Hippocampal formation (tissue), 2 donors: ENCODE measurements at places on chromosomes 16 and 17.
A peak's percentile ranks its signal among the peaks of the same experiment; 100 is the strongest.

GRCh38 chr17:29154516-29155226 is 25.5 kb downstream of the MYO18A start:
- DNase-seq = peak; percentile 37

DNA sequence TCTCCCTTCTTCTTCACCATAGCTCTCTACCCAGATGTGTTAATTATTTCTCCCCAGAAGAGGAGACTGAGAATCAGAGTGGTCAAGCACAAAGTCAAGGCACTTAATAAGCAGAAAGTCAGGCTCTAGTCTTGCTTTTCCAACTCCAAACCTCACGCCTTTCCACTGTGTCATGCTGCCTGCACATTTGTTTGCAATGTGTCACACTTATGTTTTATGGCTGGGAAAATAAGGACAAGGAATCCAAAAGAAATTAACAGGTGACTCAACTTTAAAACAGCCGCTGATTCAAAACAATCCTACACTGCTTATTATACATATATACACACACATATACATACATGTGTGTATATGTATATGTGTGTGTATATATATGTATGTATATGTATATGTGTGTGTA is 255.7 kb upstream of the DYNLRB2 start:
- no peak for DNase-seq

DNA sequence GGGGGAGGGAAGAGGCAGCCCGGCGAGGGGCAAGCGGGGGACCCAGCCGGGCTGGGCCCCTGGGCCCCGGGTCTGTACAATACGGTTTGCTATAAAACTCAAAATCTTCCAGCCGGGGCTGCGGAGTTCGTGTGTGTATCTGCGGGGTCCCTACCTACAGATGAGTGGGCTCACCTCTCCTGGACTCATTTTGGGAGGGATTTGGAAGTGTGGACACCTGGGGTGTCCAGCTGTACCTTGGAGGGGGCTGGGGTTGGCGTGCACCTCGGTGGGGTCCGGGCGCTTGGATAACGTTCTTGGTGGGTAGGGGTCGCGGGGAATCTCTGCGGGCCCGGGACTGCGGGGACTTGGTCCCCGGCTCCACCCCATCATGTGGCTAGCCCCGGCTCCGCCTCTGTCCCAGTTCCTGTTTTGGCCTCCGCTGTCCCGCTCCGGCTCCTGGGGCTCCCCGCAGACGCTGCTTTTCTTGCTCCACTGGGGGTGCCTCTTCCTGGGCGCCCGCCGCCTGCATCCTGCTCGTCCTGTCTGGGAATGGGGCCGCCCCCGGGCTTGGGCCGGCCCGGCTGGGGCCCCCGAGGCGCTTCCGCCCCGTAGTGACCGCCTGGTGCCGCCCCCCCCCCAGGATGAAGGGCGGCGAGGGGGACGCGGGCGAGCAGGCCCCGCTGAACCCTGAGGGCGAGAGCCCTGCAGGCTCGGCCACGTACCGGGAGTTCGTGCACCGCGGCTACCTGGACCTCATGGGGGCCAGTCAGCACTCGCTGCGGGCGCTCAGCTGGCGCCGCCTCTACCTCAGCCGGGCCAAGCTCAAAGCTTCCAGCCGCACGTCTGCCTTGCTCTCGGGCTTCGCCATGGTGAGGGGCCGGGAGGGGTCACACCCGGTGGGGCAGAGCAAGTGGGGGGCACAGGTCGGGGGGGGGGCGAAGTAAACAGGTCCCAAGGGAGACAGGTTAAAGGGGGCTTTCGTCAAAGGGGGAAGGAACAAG is at the start of gene ORAI3:
Gene ORAI3, plus strand, starts transcription at position 402 of the 983 bp plus-strand sequence. Its CDS starts 222 bp downstream, at position 624.
- peak; percentile 64 for DNase-seq

GRCh38 chr17:28963055-28963611 is 11.8 kb upstream of the PHF12 start:
- no peak for DNase-seq

- DNase-seq = no peak
These were observed at the start of gene DPEP1 for GRCh38 chr16:89613231-89613953. DPEP1 (plus strand) TSS chr16:89613642; CDS start chr16:89630411, 16,769 bp downstream.

- no peak for DNase-seq
These were observed 9.7 kb downstream of the CTCF start for GRCh38 chr16:67571981-67572431.

DNA sequence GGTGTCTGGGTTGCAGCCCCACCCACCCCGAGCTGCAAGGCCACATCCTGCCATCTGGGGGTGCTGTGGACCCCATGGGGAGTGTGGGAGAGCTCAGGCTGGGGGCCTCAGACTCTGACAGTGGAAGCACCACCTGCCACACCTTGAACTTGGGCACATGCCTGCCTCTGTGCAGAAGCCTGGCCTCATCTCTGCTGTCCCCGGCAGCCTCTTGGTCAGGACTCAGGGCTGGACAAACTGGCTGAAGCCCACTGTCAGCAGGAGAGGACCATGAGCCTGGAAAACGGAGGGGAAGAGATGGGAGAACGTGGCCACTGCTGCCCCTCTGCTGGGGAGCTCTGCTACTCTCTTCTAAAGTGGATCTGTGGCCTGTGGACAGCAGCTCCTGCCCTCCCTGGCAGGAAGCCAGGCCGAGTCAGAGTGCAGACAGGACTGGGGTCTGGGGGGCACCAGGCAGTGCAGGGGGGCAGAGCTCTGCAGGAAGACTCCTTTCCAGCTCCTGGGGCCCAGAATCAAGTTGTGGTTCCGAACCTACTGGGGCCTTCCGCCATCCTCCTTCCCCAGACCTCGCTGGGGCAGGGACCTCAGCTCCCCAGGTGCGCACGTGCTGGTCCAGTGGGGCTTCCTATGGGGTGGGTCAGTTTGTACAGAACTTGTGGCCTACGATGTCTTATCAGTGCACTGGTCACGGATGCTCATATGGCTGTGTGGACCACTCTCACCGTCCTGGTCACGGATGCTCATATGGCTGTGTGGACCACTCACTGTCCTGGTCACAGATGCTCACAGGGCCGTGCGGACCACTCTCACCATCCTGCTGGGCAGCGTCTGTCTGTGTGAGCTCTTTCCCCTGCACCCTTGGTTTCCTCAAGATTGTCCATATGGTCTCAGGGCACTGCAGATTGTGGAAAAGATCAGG is 207.7 kb downstream of the LAT start:
- no peak for DNase-seq

- no peak for DNase-seq
These were observed 77.0 kb downstream of the CDH11 start for GRCh38 chr16:65044873-65045272.

- DNase-seq = no peak
These were observed 231.0 kb downstream of the RAB11FIP4 start for GRCh38 chr17:31622500-31622899.

DNA sequence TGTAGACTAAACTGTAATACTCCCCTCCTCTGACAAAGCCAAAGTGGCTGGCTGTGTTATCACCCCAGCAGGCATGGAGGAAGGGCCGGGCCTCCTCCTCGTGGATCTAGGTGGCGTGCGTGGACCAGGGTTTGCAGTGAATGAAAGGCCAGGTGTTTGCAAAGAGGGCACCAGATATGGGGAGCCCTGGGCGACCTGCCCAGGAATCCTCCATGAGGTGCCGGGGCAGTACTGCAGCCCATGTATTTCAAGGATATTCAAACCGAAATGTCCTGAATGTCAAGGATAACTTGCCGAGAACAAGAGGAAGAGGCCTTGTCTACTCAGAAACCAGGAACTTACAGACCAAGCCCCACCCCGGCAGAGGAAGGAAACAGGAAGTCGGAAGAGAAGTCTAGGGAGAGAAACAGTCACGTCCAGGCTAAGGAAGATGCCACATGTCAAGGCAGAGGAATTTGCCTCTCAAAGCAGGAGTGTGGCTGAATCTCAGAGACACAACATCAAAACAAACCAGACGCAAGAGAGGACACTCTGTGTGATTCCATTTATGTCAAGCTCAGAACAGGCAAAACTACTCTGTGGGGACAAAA is 13.7 kb upstream of the OSGIN1 start:
- DNase-seq = no peak

DNA sequence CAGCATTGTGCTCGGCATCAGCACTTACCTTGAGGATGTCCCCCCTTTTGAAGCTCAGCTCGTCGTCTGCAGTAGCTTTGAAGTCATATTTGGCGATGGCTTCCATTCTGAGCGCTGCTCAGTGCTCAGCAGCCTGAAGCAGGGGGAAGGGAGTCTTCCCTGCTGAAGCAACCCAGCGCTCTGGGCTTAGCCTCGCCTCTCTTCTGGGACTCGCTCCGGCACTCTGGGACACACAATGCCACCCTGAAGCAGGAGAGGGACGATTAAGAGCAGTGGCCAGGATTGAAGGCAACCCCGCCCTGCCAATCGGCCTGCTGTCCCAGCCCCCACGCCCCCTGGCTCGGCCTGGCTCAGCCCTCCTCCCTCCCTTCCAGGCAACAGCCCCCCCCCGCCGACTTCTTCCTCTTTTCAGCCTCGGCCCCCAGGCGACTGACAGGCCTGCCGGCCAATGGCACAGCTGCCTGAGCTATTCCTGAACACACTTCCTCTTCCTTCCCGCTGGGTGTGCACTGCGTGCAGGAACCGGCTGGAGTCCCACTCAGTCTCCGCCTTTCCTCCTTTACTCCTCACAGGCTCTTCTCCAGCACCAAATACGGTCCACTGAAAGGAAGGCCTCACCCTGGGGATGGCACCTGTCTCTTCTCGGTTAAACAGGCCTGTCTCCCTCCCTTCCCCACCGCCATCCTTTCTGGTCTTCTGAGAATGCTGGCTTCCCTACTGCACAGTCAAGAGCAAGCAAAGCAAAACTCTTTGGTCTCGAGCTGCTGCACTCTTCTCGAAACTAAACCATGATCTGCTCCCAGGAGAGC is 11.8 kb downstream of the GRB2 start:
- peak; percentile 99 for DNase-seq

GRCh38 chr16:27758544-27758943 is 208.6 kb downstream of the KATNIP start:
- DNase-seq = no peak

- no peak for DNase-seq
These were observed 56.3 kb upstream of the ADAMTS18 start for GRCh38 chr16:77491091-77491490.
